ENCODE measurements at places on chromosomes 1 and 21. TPM values are rescaled to one million over a fixed set of nuclear protein-coding genes. Genes with fewer than 3 reads are reported as not detected.

The KANK4 gene
- total RNA-seq, result 0.19 TPM

The TIE1 gene
- 0.09 TPM for total RNA-seq

The RIPPLY3 gene
- 0.73 TPM for total RNA-seq

The SMIM1 gene
- 1.0 TPM for total RNA-seq

The MAP3K21 gene
- total RNA-seq, result 13.9 TPM

The SLAMF1 gene
- total RNA-seq, result not detected

The C1QA gene
- not detected for total RNA-seq

All from A549 treated with DMSO at 1 μM for 4 hours (cell line).